ENCODE measurements at places on chromosomes 16 and 17.

DNA sequence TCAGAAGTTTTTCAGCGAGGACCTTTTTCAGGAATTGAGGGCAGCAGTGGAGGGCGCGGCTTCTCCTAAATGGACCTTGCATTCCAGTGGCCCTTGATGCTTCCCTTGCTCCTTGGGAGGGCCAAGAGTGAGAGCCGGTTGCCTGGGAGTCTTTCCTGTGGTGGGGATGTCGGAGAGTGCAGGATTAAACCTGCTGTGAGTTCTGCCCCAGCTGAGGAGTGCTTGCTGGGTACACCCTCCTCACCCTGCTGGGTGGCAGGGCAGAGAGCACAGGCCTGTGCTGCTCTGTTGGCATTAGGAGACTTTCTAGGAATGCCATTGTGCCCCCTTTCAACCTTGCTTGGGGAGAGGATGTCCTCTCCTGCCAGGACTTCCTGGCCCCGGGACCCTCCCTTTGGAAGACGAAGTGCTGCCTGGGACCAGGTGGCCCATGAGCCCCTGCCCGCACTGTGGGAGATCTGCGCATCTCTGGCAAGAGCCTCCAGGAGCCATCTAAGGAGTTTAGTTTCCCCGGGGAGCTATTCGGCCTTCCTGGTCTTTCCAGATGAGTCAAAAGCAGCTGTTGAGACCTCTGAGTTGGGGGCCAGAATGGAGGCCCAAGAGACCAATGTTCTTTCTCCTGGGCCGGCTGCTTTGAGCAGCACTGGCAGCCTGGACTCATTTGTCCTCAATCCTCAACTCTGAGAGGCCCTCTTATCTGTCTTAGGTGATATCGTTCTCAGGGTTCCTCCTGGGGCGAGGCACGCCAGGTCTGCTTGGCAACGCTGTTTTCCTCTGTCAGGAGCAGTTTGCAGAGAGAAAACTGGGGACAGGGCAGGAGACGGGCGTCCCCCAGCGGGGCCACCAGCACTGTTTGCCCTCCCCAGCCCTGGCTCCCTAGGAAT, 5.6 kb downstream of the LLGL2 start:
- DNase-seq = no peak

GRCh38 chr17:42414704-42415409, 8.2 kb downstream of the CAVIN1 start:
- no peak for DNase-seq

GRCh38 chr17:75913537-75914210, 9.0 kb upstream of the MRPL38 start:
- no peak for DNase-seq

GRCh38 chr16:21524068-21524751, 75.2 kb upstream of the METTL9 start:
- no peak for DNase-seq

DNA sequence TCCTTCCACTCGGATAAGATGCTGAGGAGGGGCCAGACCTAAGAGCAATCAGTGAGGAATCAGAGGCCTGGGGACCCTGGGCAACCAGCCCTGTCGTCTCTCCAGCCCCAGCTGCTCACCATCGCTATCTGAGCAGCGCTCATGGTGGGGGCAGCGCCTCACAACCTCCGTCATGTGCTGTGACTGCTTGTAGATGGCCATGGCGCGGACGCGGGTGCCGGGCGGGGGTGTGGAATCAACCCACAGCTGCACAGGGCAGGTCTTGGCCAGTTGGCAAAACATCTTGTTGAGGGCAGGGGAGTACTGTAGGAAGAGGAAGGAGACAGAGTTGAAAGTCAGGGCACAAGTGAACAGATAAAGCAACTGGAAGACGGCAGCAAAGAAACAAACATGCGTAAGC, 12.4 kb downstream of the TP53 start:
- no peak for DNase-seq

DNA sequence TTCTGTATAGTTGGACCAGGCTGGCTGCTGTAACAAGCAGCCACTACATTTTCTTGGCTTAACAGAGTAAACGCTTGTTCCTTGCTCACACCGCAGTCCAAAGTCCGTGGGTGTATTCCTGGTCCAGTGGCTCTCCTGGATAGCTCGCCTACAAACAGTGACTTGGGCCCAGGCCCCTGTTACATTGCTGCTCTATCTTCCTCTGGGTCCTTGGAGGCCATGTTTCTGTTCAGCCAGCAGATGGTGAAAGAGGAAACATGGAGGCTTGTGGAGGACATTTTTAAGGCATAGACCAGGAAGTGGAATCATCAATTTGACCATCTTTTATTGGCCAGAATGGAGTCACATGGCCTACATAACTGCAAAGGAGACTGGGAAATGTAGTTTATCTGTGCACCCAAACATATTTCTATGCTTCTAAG, 55.1 kb downstream of the ATP2C2 start:
- no peak for DNase-seq

GRCh38 chr17:39195568-39196160, 1.8 kb downstream of the CACNB1 start:
- no peak for DNase-seq

GRCh38 chr17:80138856-80139426, 8.0 kb downstream of the EIF4A3 start:
- no peak for DNase-seq

- DNase-seq = peak; percentile 80
Measured at GRCh38 chr17:49880291-49881053, 32.6 kb upstream of the TAC4 start.

All from progenitor cell of endocrine pancreas (in vitro differentiated cells).